ENCODE measurements at places on chromosomes 2 and 18. TPM values are rescaled to one million over a fixed set of nuclear protein-coding genes. Genes with fewer than 3 reads are reported as not detected.

GRCh38 chr2:28451793-28452533 lies 43.9 kb upstream of the PLB1 start:
- DNase-seq = no peak

DNA sequence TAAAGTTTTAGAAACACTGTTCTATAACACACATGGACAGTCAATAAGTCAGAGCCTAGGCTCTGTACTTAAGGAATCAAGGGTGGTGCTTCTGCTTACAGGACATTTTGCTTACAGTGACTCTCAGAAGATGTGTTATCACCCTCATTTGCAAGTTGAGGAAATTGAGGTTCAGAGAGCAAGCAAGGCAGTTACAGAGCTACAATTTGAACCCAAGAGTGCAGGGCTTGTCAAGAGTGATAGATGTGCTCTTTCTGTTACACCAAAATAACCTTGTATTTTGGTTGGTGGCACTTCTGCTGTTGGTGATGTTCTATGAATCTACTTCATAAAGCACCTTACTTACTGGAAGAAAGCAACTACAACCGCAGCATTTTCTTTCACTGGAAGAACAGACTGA lies 170.2 kb downstream of the THADA start:
- no peak for DNase-seq

DNA sequence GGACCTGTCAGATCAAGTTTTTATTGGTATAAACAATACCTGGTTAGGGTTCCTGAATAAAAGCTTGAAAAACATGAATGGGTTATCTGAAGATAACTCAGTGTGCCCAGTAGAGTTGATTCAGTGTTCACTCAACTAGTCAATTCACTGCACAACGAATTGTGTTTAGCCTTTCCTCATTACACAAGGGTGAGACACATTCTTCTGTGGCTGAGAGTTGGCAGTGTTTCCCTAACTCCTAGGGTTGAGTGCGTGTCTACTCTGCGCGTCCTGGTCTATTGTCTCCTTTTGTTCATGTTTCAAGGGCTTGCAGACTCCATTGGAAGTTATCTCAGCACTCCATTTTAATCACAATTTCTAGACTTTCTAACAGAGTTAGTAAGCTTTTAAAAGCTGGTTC lies 32.8 kb upstream of the TMEM178A start:
- DNase-seq = no peak

DNA sequence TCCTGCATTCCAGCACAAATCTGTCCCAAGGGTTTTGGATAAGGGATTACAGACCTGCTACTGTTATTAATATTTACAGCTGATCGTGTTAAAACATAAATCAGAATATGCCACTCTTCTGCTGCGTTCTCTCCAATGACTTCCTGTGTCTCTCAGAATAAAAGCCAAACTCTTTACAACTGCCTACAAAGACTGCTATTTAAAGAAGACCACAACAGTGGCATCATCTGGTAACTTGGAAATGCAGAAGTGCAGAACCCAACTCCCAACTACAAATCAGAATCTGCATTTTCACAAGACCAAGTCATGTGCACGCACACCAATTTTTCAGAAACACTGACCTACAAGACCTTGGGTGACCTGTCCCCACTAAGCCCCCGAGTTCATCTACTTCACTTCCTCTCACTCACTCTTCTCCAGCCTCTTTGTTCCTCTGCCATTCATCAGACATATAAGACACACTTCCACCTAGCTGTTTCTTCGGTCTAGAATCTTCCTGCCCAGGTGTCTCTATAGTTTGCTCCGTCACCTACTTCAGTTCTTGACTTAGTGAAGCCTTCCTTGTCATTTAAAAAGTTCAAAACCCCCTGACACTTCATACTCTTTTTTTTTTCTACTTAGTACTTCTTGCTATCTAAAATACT lies 36.0 kb downstream of the CHN1 start:
- no peak for DNase-seq

GRCh38 chr2:166115589-166115988 lies 12.2 kb downstream of the SCN1A start:
- DNase-seq = no peak

- DNase-seq = no peak
These were observed 542.1 kb downstream of the PID1 start for GRCh38 chr2:228728961-228729360.

GRCh38 chr2:235086481-235087184 lies 134.8 kb downstream of the SH3BP4 start:
- no peak for DNase-seq

UGT1A5 gene
- not detected for total RNA-seq

Data from progenitor cell of endocrine pancreas (in vitro differentiated cells).